H7 (cell line): ENCODE measurements at places on chromosomes 7 and 10. TPM values are rescaled to one million over a fixed set of nuclear protein-coding genes. Genes with fewer than 3 reads are reported as not detected.

The LIPM gene
- total RNA-seq, result not detected in 2 replicates

The AGMO gene
- 0.63 and 1.1 TPM in 2 replicates for total RNA-seq

The WNT2 gene
- total RNA-seq, result not detected in 2 replicates

The NOS3 gene
- 15.5 and 16.5 TPM in 2 replicates for total RNA-seq

The AQP1 gene
- 0.26 TPM in 1 of 2 replicates, not detected in the other for total RNA-seq

The LBX1 gene
- total RNA-seq, result not detected in 2 replicates

The ZNF467 gene
- 0.04 and 0.55 TPM in 2 replicates for total RNA-seq

The NPSR1 gene
- total RNA-seq, result not detected in 2 replicates

The CYP2W1 gene
- not detected in 2 replicates for total RNA-seq

The GRM3 gene
- 0.10 and 0.30 TPM in 2 replicates for total RNA-seq

The DENND2A gene
- 10.1 and 11.9 TPM in 2 replicates for total RNA-seq

The GLI3 gene
- total RNA-seq, result 6.7 and 12.4 TPM in 2 replicates

The TPST1 gene
- 20.4 and 24.6 TPM in 2 replicates for total RNA-seq

The TLX1 gene
- 0.11 TPM in 1 of 2 replicates, not detected in the other for total RNA-seq

The CPEB3 gene
- total RNA-seq, result 0.62 and 0.92 TPM in 2 replicates

The C7orf57 gene
- total RNA-seq, result 0.35 and 0.85 TPM in 2 replicates

The BPGM gene
- total RNA-seq, result 14.9 and 19.6 TPM in 2 replicates

The TMEM236 gene
- total RNA-seq, result 0.03 and 0.15 TPM in 2 replicates

The NODAL gene
- total RNA-seq, result 151 and 252 TPM in 2 replicates

The ERVW-1 gene
- total RNA-seq, result 0.52 and 1.1 TPM in 2 replicates

The KCNIP2 gene
- total RNA-seq, result 2.3 and 5.9 TPM in 2 replicates

The C10orf67 gene
- not detected in 2 replicates for total RNA-seq

The OR2A42 gene
- total RNA-seq, result not detected in 2 replicates

The OR2F2 gene
- not detected in 2 replicates for total RNA-seq
